ENCODE measurements at places on chromosomes 11 and 22. TPM values are rescaled to one million over a fixed set of nuclear protein-coding genes. Genes with fewer than 3 reads are reported as not detected.

MISFA gene
- total RNA-seq = not detected

FAM180B gene
- total RNA-seq = not detected

CDON gene
- total RNA-seq = 0.58 TPM

PKP3 gene
- total RNA-seq = 4.9 TPM

SSH3 gene
- 16.7 TPM for total RNA-seq

TRIM49D1 gene
- total RNA-seq = not detected

SPDYC gene
- not detected for total RNA-seq

OTOG gene
- total RNA-seq = not detected

OR5AN1 gene
- total RNA-seq = not detected

MTMR2 gene
- total RNA-seq = 40.8 TPM

OR52K2 gene
- total RNA-seq = not detected

PES1 gene
- 82.8 TPM for total RNA-seq

NAALADL1 gene
- total RNA-seq = 71.2 TPM

OR10G8 gene
- total RNA-seq = not detected

GP1BB gene
- 3.0 TPM for total RNA-seq

OR8D1 gene
- not detected for total RNA-seq

BTG4 gene
- not detected for total RNA-seq

CDKN1C gene
- total RNA-seq = 40.8 TPM

PRRG4 gene
- 0.18 TPM for total RNA-seq

APOA1 gene
- total RNA-seq = not detected

CHST1 gene
- 1.4 TPM for total RNA-seq

TRIM51 gene
- total RNA-seq = not detected

MYBPC3 gene
- total RNA-seq = not detected

C11orf42 gene
- not detected for total RNA-seq

CSNK2A3 gene
- 1.1 TPM for total RNA-seq

TEAD1 gene
- 63.6 TPM for total RNA-seq

DCDC1 gene
- not detected for total RNA-seq

PHLDA2 gene
- total RNA-seq = 64.9 TPM

NXPE2 gene
- not detected for total RNA-seq

OR5T2 gene
- not detected for total RNA-seq

ALDH3B2 gene
- not detected for total RNA-seq

USH1C gene
- total RNA-seq = not detected

CPT1A gene
- 11.5 TPM for total RNA-seq

MRGPRX3 gene
- not detected for total RNA-seq

ZP1 gene
- total RNA-seq = not detected

LGR4 gene
- total RNA-seq = 4.0 TPM

AAMDC gene
- 37.4 TPM for total RNA-seq

LSP1 gene
- 1.9 TPM for total RNA-seq

HBG1 gene
- not detected for total RNA-seq

SLC22A6 gene
- total RNA-seq = not detected

WT1 gene
- 26.4 TPM for total RNA-seq

MS4A14 gene
- total RNA-seq = not detected

KRTAP5-8 gene
- not detected for total RNA-seq

ADM2 gene
- 20.2 TPM for total RNA-seq

C22orf42 gene
- not detected for total RNA-seq

OR6T1 gene
- not detected for total RNA-seq

RAB1B gene
- 165 TPM for total RNA-seq

All from myometrial cell (primary cell).